Prostate gland (tissue), 2 donors: ENCODE measurements at places on chromosomes 16 and 17.
A peak's percentile ranks its signal among the peaks of the same experiment; 100 is the strongest.

GRCh38 chr16:75195811-75196790 is 10.9 kb downstream of the CTRB2 start:
- no peak for DNase-seq

DNA sequence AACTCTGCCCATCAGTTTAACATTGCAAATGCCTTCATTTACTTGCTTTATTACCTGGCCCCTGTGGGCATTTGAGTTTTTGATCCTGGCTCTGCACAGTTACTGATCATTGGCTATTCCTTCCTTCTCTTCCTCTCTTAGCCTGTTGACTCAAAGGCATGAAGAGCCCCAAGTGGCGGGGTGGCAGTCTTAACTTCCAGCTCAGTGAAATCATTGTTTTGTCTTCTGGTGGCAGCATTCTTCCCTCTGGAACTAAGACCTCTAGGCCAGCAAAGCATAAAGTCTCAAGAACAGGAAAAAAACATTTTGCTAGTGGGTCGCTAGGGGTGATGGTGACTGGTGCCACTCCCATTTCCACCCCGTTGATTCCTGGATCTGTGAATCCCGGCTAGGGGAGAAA is 52.3 kb upstream of the MRTFB start:
- DNase-seq: no peak

- DNase-seq: no peak
These were observed 256.5 kb upstream of the TNRC6C start for GRCh38 chr17:77701996-77702395.

DNA sequence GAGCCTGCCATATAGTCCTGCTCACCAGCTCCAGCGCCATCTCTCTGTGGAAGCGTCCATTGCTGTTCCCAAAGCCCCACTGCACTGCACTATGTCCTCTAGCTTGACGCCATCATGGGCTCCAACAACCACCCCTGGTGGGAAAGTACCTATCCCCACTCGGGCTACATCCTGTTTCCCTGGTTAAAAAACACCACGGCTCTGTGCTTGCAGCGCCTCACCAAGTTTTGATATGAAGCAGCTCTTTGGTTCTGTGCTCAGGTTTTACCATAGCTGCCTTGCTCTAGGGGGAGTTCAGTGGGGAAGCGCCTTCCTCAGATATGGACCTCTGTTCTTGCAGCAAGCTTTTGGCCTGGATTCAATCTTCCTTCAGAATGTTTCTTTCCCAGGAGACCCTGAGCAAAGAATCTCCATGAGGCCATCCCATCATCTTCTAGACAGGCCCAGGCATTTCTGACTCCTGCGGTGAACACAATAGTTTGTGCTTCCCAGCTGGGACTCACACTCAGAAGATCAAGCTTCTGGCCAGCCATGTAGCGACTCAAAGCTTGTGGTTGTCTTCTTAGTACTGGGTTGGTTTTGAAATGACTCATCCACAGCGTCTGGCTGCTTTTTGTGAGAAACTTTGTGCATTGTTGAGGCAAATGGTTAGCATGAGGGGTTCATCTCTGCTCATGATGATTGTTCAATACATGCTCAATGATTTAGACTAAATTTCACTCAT is 39.5 kb downstream of the DYNLRB2 start:
- no peak for DNase-seq

GRCh38 chr16:3771513-3771912 is 54.2 kb upstream of the TRAP1 start:
- no peak for DNase-seq

DNA sequence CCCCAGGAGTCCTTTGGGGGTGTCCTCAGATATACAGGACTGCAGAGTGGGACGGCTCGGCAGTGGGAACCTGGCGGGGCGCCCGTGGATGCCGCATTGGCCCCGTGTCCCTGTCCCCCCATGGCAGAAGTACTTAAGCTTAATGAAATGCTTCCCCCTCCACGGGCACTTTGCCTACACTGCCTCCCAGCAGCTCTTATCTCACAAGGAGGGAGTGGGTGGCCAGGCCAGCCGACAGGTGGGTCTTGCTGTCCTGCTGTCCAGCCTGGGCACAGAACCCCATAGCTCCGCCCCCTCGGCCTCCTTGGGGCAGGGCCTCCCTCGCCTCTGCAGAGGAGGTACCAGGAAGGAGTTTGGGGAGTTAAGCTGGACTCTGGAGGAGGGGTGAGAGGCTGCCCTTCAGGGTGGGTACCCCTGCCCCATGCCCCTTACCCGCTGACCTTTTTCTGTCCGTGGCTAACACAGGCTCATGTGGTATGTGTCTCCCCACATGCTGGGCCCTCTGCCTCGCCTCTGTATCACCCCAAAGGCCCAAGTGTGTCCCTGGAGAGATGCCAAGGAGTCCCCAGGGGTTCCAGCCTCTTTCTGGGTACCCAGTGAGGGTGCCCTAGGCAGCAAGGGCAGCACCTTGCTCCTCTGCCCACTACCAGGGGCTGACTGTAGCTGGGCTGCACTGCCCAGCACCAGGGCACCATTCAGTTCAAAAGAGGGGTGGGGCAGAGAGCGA is 8.7 kb downstream of the THRA start:
- no peak for DNase-seq

- no peak for DNase-seq
These were observed 496.0 kb downstream of the CDH8 start for GRCh38 chr16:61540216-61540615.

DNA sequence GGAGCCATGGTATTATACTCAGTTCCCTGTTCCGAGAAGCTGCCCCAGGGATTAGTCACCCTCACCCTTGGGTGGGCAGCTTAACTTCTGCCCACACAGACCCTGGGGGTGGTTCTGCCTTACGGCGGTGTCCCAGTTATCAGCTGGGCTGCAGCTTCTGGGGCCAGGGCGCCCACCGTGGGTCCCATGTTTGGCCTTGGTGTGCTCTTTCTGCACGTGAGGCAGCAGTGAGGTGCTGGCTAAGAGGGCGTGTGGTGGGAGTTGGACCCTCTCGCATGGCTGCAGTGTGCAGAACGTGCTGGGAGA is 46.7 kb downstream of the RAB11FIP3 start:
- no peak for DNase-seq

GRCh38 chr16:57240851-57241250 is 4.2 kb upstream of the ARL2BP start:
- no peak for DNase-seq

GRCh38 chr17:50903604-50904517 is 37.7 kb upstream of the TOB1 start:
- DNase-seq: no peak

DNA sequence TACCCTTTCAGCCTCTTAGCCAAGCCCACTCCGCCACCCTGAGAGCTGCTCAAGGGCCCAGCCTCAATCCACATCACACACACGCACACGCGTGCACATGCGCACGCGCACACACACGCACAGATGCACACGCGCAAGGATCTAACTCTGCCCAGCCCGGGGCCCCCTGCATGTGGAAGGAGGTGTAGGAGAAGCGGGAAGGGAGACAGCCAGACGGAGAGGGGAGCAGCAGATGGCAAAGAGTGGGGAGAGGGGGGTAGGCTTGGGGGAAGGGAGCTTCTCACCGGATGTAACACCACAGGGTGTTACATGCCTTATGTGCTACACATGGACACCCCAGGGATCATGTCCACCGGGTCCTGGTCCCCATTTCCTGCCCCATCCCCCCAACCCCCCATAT is 15.3 kb downstream of the DLG4 start:
- no peak for DNase-seq

- DNase-seq: peak; percentile 66
These were observed 2.7 kb downstream of the XYLT1 start for GRCh38 chr16:17467923-17468540.
